ENCODE measurements at places on chromosomes 11 and 22.
A peak's percentile ranks its signal among the peaks of the same experiment; 100 is the strongest.

DNA sequence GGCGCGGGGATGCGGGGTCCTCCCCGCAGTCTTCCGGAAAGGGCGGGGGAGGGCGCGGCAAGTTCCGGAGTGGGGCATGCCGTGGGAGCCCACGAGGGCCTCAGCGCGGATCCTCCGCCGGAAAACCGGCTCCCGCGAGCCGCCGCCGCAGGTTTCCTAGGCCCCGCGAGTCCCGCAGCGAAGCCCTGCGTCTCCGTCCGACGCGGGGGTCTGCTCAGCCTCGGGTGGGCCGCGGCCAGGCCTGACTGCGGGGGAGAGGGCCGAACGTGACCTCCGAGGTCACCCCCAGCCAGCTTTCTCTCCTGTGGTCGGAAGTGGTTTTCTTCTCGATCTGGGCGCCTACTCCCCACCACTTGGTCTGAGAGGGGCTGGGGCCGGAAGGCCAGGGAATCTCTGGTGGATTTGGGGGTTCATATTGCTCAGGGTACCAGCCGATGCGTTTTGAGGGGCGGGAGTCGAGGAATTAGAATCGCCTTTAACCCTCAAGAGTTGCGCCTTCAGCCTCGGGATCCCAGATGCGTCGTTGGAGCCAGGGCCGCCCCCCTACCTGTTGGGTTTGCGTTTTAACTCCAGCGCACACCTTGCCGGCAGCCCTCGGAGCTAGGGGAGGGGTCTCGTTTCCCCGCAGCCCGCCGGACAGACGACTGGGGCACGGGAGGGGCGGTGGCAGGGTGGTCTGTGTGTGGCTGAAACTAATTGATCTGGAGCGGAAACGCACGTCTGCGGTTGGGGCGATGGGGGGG is 3.6 kb upstream of the CCND1 start:
- no peak for DNase-seq

DNA sequence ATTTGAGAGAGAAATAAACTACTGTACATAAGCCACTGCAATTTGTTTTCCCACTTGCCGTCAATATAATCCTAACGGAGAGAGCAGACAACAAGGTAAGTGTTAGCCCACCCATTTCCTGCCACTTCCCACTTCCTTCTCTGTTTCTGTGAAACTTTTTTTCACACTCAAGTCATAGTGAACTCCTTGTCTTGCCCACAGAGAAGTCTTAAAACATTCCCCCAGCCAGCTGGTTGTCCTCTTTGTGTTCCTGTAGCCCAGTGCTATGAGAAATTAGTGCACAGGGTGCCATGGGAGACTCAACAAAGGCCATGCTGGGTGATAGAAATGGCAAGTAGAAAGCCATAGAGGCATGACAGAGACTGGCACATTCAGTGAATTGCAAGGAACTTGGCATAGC is 208.6 kb downstream of the BLID start:
- no peak for DNase-seq

DNA sequence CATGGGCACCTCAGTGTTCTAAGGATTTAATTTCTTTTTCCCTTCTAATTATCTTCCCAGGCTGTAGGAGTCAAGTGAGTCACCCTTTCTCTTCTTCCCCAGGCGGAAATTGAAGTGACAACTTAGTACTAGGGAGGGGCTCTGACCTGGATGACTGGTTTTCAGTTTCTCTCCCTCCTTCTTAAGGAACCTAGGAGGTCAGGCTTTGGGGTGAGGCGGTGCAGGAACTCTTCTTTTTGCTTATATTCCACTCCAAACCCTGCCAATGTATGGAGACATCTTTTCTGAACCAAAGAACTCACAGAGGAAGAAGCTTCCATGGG is 12.6 kb downstream of the ZDHHC5 start:
- DNase-seq = no peak

DNA sequence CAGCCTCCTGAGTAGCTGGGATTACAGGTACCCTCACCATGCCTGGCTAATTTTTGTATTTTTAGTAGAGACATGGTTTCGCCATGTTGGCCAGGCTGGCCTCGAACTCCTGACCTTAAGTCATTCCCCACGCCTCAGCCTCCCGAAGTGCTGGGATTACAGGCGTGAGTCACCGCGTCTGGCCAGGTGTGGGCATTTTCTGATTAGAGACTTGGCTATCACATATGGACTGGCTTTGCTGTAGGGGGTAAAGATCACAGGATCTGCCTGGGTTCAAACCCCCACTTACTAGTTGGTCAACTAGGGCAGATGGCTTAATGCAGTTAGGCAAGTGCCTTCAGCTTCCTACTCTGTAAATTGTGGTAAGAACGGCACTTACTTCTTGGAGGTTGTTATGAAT is 6.5 kb downstream of the CD248 start:
- no peak for DNase-seq

- DNase-seq = no peak
These were observed 79.0 kb downstream of the CADM1 start for GRCh38 chr11:115425250-115425649.

- peak; percentile 71 for DNase-seq
These were observed 4.0 kb upstream of the WNT11 start for GRCh38 chr11:76209973-76210930.

GRCh38 chr11:35750981-35751663 is 88.5 kb downstream of the TRIM44 start:
- no peak for DNase-seq

- DNase-seq = no peak
These were observed 28.9 kb upstream of the DRD2 start for GRCh38 chr11:113504071-113504470.

- DNase-seq = no peak
These were observed 71.8 kb upstream of the TP53I11 start for GRCh38 chr11:45022294-45023064.

- no peak for DNase-seq
These were observed 47.7 kb upstream of the NFRKB start for GRCh38 chr11:129943036-129943435.

DNA sequence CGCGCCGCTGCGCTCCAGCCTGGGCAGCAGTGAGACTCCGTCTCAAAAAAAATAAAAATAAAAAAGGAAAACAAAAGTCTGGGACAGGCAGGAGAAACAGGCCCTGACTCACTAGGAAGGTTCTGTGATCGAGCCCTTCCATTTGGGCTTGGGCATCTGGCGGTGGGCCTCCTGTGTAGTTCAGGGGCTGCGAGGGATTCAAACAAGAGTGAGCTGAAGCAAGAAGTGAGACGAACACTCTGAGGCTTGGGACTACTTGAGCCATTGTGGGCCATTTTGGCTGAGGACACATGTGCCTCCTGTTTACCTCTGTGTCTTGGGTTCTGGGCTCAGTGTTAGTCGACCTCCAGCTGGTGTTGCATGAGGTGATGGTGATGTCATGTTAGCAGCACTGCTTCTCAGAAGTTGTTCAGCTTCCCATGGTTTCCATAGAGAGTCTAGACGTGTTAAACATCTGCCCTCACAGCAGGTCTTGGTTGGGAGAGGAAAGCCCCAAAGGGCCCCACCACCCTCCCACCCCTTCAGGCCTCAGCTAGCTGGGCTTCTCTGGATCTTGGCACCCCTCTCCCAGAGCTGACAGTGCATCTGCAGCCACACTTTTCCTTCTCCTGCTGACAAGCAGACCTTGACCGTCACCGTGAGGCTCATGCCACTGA is 57.8 kb downstream of the MED15 start:
- DNase-seq = no peak

DNA sequence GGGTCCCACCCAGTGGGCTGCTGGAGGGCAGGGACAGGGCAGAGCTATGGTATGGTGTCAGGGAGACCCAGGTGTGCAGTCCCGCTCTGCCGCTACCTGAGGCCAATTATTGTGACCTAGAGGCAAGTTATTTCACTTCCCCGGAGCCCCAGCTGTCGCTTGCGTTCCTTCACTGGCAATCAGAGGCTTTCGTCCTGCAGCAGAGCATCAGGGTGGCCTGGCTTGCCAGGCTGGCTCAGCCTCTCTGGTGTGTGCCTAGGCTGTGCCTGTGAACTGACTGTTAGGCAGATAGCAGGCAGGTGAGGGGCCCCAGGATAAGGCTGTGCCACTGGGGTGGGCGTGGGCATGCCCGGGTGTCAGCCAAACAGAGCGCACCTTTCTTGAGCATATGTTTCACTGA is 31.4 kb downstream of the GLB1L2 start:
- DNase-seq = no peak

DNA sequence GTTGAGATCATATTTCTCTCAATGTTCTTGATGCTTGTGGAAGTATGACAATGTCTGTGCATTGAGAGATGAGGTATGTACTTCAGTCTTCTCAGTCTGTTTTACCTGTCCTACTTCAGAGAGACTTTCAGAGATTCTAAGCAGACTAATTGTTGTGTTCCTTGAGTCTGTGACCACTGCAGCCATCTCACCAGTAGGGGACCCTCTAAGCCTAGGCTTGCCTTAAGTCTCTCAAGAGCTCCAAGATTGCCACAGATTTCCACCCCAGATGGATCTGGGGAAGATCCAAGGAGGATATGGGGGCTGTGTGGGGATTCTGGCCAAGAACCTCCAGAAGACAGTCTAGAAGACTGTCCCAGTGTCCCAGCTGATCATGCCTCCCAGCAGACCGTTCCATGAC is 179.9 kb upstream of the PLET1 start:
- DNase-seq = no peak

DNA sequence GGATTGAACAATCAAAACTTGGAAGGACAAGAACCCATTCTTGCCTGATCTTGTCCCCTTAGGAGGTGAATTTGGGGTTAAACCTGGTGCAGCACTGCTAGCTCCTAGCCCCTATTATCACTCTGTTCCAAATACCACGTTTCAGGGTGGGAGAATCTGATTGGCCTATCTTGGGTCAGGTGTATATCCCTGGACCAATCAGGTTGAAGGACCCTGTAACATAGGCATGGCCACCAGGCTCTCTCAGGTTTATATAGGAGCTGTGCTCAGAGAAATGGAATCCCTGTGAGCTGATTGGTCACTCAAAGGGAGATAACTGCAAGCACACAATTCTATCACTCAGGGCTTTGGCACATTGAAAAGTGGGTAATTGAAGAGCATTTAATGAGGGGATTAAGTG is 26.6 kb upstream of the AMPD3 start:
- DNase-seq = no peak

GRCh38 chr22:27729246-27729645 is 72.3 kb downstream of the MN1 start:
- DNase-seq = no peak

DNA sequence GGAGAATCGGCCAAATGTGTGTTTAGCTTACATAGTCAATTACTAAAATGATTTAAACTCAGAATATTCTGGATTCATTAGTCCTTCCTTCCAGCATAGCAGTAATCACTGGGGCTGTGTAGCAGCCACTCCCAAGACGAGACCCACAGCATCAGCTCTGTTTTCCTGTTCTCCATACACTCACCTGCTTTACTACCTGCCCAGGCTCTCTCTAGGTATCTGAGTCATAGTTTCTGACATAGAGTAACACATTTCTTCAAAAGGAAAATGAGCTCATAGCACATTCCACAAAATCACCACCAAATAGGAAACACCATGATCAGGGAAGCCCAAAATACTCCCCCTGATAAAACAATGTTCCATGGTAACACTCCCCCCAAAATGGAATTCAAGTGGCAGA is 22.9 kb downstream of the MORC2 start:
- DNase-seq = no peak

GRCh38 chr11:119643876-119644225 is 85.1 kb downstream of the NECTIN1 start:
- DNase-seq = no peak

DNA sequence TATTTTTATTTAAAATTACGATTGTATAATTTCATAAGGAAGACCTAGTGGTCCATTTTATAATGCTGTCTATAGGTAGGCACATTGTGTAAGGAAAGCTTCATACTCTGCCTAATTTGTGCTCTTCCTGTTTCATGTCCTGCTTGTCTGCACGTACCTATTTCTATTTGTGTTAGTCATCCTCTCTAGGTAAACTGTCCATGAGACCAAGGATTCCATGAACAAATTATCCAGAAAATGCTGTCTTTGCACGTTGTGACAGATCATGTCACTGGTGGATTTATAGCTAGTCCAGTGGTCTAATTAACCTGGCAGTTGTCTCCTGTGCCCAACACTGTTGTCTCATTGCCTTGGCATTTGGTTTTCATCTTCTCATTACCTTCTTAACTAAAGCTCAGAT is 44.7 kb downstream of the DNAJC24 start:
- no peak for DNase-seq

- DNase-seq = no peak
These were observed 61.1 kb upstream of the RPS13 start for GRCh38 chr11:17138562-17138961.

DNA sequence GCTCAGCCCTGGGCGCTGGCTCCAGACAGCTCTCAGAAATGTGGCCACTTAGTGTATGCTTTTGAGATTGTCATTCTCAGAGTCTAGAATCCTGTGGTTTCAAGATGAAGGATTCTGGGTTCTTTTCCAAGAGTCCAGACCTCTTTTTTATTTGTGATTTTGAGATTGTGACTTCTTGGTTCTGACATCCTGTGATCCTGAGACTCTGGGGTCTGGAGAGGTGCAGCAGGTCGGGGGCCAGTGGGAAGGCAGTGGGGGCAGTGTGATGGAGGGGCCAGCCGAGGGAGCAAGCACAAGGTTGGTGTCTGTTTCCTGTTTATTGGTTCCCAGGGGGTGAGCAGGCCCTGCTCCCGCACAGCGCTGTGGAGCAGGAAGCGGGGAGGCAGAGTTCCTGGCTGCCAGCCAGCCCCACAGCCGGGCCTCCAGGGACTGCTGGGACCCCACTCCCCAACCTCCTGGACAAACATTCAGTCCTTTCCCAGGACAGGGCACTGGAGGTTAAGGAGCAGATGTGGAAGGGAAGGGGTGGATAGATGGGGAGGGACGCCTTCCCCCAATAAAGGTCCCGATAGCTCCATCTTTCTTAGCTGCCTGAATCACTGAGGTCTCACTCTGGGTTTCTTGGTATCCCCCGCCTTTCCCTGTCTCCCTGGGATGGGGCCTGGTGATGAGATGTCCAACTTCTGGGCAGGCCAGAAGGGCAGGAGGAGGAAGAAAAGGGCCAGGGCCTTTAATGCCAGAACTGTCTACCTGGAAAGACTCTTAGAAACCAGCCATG is 13.7 kb downstream of the ARHGEF17 start:
- peak; percentile 55 for DNase-seq
